Panc1 (cell line): ENCODE measurements at places on chromosomes 3 and 15. TPM values are rescaled to one million over a fixed set of nuclear protein-coding genes. Genes with fewer than 3 reads are reported as not detected.

ITGA11 gene
- 0.28 TPM for total RNA-seq

FMN1 gene
- 3.9 TPM for total RNA-seq

PLCB2 gene
- total RNA-seq: 1.7 TPM

ISLR2 gene
- total RNA-seq: 0.36 TPM

CDCP1 gene
- total RNA-seq: 47.8 TPM

SNTN gene
- not detected for total RNA-seq

ABI3BP gene
- 0.21 TPM for total RNA-seq

CFAP161 gene
- total RNA-seq: 2.7 TPM

GUCA1C gene
- total RNA-seq: not detected

ARID3B gene
- total RNA-seq: 12.7 TPM

C3orf20 gene
- total RNA-seq: not detected

SLC28A1 gene
- not detected for total RNA-seq

ADAMTS9 gene
- 0.05 TPM for total RNA-seq

CLSTN2 gene
- 0.03 TPM for total RNA-seq

RAB7A gene
- total RNA-seq: 386 TPM

CIDEC gene
- total RNA-seq: not detected

REC114 gene
- not detected for total RNA-seq

CSPG5 gene
- total RNA-seq: 3.2 TPM

SKIL gene
- total RNA-seq: 94.2 TPM

OCA2 gene
- 0.13 TPM for total RNA-seq

IL20RB gene
- 1.7 TPM for total RNA-seq

GPR156 gene
- 0.39 TPM for total RNA-seq

ZPLD1 gene
- total RNA-seq: not detected

TMEM207 gene
- not detected for total RNA-seq

VGLL3 gene
- total RNA-seq: 0.15 TPM

MKRN2OS gene
- total RNA-seq: not detected

LCTL gene
- not detected for total RNA-seq

HRH1 gene
- 4.6 TPM for total RNA-seq

GOLGA6L9 gene
- total RNA-seq: 5.8 TPM

CCDC191 gene
- 5.6 TPM for total RNA-seq

CTXN2 gene
- total RNA-seq: 0.05 TPM

C2CD4B gene
- 0.26 TPM for total RNA-seq

SPATA12 gene
- total RNA-seq: 0.10 TPM

LMAN1L gene
- total RNA-seq: not detected

OR5H1 gene
- not detected for total RNA-seq

TGM5 gene
- total RNA-seq: not detected

SLC6A20 gene
- total RNA-seq: 0.28 TPM

MYL3 gene
- not detected for total RNA-seq

UNC45A gene
- 84.4 TPM for total RNA-seq
